ENCODE measurements at places on chromosomes 2 and 18. TPM values are rescaled to one million over a fixed set of nuclear protein-coding genes. Genes with fewer than 3 reads are reported as not detected.

- H3K27ac ChIP-seq = peak overlapping the region; percentile 79
- no peaks in the 10 kb centered on the region for H3K36me3 ChIP-seq
- no peaks in the 10 kb centered on the region for H3K27me3 ChIP-seq
- no peak for DNase-seq
- peaks cover 8% of the 10 kb centered on the region for H3K4me1 ChIP-seq
- no peak overlapping the region for H3K4me3 ChIP-seq
Measured at GRCh38 chr18:63238693-63239075, 80.9 kb downstream of the BCL2 start.

The TTN gene
- total RNA-seq = 249 TPM

The SALL3 gene
- not detected for total RNA-seq

- H3K4me3 ChIP-seq = no peak overlapping the region
- H3K4me1 ChIP-seq = no peaks in the 10 kb centered on the region
- H3K36me3 ChIP-seq = no peaks in the 10 kb centered on the region
- no peaks in the 10 kb centered on the region for H3K27me3 ChIP-seq
Measured at GRCh38 chr18:55790296-55790695, 202.3 kb upstream of the TCF4 start.

DNA sequence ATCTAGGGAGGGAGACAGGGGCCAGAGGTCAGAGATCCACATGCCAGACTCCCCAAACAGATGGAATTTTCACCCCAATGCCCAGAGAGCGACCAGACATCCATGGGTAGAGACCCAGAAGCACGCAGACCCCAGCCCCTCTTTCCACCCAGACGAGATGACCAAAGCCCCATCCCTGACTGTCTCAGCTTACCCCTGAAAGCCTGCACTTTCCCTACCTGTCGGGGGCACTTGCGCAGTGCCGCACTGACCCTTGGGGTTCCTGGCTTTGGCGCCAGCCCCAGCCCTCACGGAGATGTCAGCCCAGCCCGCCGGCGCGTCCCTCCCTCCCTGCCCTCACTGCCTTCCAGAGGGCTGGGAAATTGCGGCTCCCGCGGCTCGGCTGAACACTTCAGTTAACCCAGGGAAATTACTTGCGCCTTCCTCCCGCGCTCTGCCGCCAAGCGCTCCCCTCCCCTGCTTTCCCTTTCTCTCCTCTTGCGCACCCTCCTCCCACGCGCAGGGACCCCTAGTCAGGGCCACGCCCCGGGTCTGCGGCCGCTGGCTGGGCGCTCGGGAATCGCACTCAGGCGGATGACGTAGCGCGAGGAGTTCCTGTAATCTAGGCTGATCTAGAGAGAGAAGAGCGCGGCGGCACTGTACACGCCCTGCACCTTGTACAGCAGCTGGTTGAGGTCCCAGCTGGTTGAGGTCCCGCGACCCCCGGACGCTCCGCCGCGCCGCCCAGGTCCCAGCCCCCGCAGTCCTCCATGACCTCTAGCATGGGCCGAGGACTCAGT, 12.0 kb downstream of the ALPG start:
- H3K4me1 ChIP-seq = peaks cover 13% of the 10 kb centered on the region
- DNase-seq = peak; percentile 86
- H3K36me3 ChIP-seq = no peaks in the 10 kb centered on the region
- H3K27ac ChIP-seq = peak overlapping the region; percentile 44
- peak overlapping the region; percentile 26 for H3K4me3 ChIP-seq

The PCARE gene
- total RNA-seq = 0.43 TPM

The GAREM2 gene
- not detected for total RNA-seq

GRCh38 chr2:126850940-126851339, 47.8 kb upstream of the TEX51 start:
- DNase-seq = no peak
- H3K27me3 ChIP-seq = no peaks in the 10 kb centered on the region
- no peaks in the 10 kb centered on the region for H3K36me3 ChIP-seq

- no peak overlapping the region for H3K27ac ChIP-seq
- H3K27me3 ChIP-seq = no peaks in the 10 kb centered on the region
- no peaks in the 10 kb centered on the region for H3K36me3 ChIP-seq
- DNase-seq = no peak
- no peaks in the 10 kb centered on the region for H3K4me1 ChIP-seq
Measured at GRCh38 chr18:3995476-3996102, 459.5 kb downstream of the DLGAP1 start.

GRCh38 chr2:187991389-187991788, 300.3 kb upstream of the GULP1 start:
- no peaks in the 10 kb centered on the region for H3K27me3 ChIP-seq
- DNase-seq = no peak
- no peaks in the 10 kb centered on the region for H3K36me3 ChIP-seq
- H3K4me3 ChIP-seq = no peak overlapping the region

DNA sequence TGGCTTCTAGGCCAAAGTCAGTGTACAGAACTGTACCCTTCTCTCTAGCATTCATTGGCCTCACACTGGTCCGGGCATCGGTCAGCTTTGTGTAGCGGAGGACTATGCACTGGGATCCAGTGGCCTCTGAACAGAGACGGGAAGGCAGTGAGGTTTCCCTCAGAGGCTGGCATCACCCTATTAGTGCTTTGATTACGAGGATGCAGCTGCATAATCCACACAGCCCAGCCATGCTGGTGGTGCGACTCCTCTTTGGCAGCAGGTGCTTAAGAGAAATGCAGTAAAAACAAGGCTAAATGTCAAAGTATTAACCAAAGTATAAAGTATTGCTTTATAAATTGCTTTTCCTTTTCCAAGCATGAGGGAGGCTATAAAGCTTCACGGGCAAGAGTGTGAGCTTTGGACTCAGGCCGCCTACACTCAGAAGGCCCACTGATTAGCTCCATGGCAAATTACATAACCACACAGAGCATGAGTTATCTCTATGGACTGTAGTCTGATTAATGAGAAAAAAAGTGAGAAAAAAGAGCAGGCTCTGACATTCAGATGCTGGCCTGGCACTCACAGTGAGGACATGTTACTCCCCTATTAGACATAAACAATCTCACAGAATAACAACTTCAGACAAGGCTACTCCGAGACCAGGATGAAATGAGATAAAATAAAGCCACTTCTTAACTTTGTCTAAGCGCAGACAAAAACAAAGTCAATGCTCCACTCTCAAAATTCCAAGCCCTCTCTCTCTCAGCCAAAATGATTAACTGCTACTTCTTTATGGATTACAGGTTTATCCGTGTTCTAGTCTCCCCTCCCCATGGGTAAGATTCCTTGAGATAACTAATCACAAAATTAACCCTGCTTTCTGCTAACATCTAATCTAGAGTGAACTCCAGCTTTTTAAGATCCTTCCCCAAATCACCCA, 6.4 kb upstream of the CRYGC start:
- no peaks in the 10 kb centered on the region for H3K4me1 ChIP-seq
- DNase-seq = no peak
- H3K27me3 ChIP-seq = no peaks in the 10 kb centered on the region
- no peaks in the 10 kb centered on the region for H3K36me3 ChIP-seq
- no peak overlapping the region for H3K27ac ChIP-seq
- H3K4me3 ChIP-seq = no peak overlapping the region

The PLCL1 gene
- 11.2 TPM for total RNA-seq

DNA sequence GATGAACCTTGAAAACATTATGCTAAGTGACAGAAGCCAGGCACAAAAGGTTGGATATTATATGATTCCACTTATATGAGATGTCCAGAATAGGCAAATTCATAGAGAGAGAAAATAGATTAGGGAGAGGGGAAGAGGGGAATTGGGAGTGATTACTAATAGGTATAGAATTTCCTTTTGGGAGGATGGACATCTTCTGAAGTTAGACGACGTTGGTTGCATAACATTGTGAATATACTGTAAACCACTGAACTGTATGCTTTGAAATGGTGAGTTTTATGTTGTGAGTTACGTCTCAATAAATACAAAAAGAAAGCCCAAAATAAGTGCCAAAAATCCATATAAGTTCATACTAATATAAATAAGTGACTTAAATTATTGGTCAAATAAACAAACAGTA, 18.6 kb upstream of the CYP26B1 start:
- H3K36me3 ChIP-seq = no peaks in the 10 kb centered on the region
- H3K27ac ChIP-seq = no peak overlapping the region
- H3K4me1 ChIP-seq = no peaks in the 10 kb centered on the region
- H3K27me3 ChIP-seq = no peaks in the 10 kb centered on the region
- DNase-seq = no peak
- H3K4me3 ChIP-seq = no peak overlapping the region

- no peaks in the 10 kb centered on the region for H3K27me3 ChIP-seq
- H3K4me3 ChIP-seq = no peak overlapping the region
- no peak for DNase-seq
- H3K4me1 ChIP-seq = peaks cover 25% of the 10 kb centered on the region
- no peaks in the 10 kb centered on the region for H3K36me3 ChIP-seq
Measured at GRCh38 chr18:70417847-70418246, 129.0 kb downstream of the SOCS6 start.

GRCh38 chr2:134175834-134176233, 78.0 kb upstream of the MGAT5 start:
- no peaks in the 10 kb centered on the region for H3K27me3 ChIP-seq
- DNase-seq = no peak
- H3K27ac ChIP-seq = no peak overlapping the region
- H3K36me3 ChIP-seq = no peaks in the 10 kb centered on the region
- H3K4me3 ChIP-seq = no peak overlapping the region

GRCh38 chr2:128777196-128778035, 458.7 kb upstream of the HS6ST1 start:
- H3K27me3 ChIP-seq = no peaks in the 10 kb centered on the region
- H3K4me3 ChIP-seq = no peak overlapping the region
- no peak overlapping the region for H3K27ac ChIP-seq
- no peaks in the 10 kb centered on the region for H3K4me1 ChIP-seq
- peak; percentile 35 for DNase-seq

The MYCN gene
- total RNA-seq = not detected

- no peaks in the 10 kb centered on the region for H3K27me3 ChIP-seq
- H3K4me3 ChIP-seq = no peak overlapping the region
- H3K27ac ChIP-seq = no peak overlapping the region
- DNase-seq = no peak
Measured at GRCh38 chr2:172438741-172439508, 11.5 kb downstream of the ITGA6 start.

GRCh38 chr2:69634196-69634821, 9.2 kb downstream of the AAK1 start:
- DNase-seq = peak; percentile 37
- H3K4me3 ChIP-seq = no peak overlapping the region
- no peak overlapping the region for H3K27ac ChIP-seq
- H3K27me3 ChIP-seq = no peaks in the 10 kb centered on the region

The GCKR gene
- not detected for total RNA-seq

DNA sequence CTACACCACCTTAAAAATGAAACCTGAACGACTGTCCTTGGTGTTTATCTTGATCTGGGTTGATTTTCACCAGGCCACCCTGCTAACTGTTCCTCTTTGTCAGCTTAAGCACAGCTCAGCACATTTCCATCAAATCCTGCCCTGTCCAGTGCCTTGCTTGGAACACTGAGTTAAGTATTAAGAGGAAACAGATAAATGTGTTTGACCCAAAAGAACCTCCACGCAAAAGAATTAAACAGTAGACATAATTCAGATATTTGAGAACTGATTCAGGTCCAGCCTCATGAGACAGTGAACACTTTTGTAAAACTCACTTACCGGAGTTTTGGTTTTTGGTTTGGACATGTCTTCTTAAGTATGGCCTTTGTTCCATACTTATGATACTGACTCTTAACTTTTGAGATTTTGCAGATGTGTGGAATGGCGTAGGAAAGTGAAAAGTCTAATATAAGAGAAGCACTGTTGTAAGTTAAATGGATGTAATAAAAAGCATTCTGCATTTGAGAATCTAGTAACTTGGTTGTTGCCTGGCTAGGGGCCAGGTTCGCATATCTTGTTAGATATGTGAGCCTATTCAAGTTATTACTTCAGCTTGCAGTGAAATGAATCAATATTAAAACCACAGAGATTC, 88.9 kb upstream of the SERPINE2 start:
- H3K27ac ChIP-seq = no peak overlapping the region
- no peak for DNase-seq
- no peaks in the 10 kb centered on the region for H3K27me3 ChIP-seq
- H3K36me3 ChIP-seq = no peaks in the 10 kb centered on the region

- H3K27ac ChIP-seq = no peak overlapping the region
- no peak for DNase-seq
- no peaks in the 10 kb centered on the region for H3K27me3 ChIP-seq
- H3K4me3 ChIP-seq = no peak overlapping the region
Measured at GRCh38 chr18:60018618-60019462, 119.0 kb downstream of the PMAIP1 start.

DNA sequence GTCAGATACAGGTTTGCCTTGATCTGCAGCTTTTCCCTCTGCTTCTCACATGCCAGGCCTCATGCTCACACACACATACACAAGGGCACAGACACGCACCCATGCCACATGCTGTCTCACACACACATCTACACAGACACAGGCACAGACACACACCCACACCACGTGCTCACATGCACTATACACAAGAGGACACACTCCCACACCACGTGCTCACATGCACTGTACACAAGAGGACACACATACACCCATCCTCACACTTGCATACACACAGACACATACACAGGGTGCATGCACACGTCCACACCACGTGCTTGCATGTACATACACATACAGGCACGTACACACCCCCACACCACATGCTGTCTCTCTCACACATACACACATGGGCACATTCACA, 253.8 kb downstream of the ATAD2B start:
- H3K4me3 ChIP-seq = no peak overlapping the region
- no peak overlapping the region for H3K27ac ChIP-seq
- no peaks in the 10 kb centered on the region for H3K27me3 ChIP-seq
- no peak for DNase-seq
- no peaks in the 10 kb centered on the region for H3K36me3 ChIP-seq

The SERPINB8 gene
- 8.4 TPM for total RNA-seq

The GREB1 gene
- 2.2 TPM for total RNA-seq

The SH2D6 gene
- not detected for total RNA-seq

The MAP2 gene
- 82.1 TPM for total RNA-seq
